ENCODE measurements at places on chromosomes 2 and 18. TPM values are rescaled to one million over a fixed set of nuclear protein-coding genes. Genes with fewer than 3 reads are reported as not detected.

Gene SPP2
- not detected for total RNA-seq

DNA sequence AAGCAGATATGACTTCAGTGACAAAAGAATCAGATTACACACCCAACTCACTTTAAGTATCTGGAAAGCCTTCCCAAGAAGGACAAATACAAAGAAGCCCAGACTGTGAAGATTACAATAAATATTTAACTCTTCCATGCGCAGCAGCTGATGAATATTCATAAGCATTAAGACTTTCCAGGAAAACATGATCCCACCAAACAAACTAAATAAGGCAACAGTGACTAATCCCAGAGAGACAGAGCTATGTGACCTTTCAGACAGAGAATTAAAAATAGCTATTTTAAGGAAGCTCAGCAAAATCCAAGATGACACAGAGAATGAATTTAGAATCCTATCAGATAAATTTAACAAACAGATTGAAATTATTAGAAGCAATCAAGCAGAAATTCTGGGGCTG lies 108.2 kb upstream of the UBE2E3 start:
- no peak overlapping the region for H3K4me3 ChIP-seq
- no peak overlapping the region for H3K27ac ChIP-seq
- no peaks in the 10 kb centered on the region for H3K27me3 ChIP-seq
- peaks cover 3% of the 10 kb centered on the region for H3K36me3 ChIP-seq
- peaks cover 4% of the 10 kb centered on the region for H3K4me1 ChIP-seq

Gene EN1
- not detected for total RNA-seq

GRCh38 chr2:173109253-173110188 lies 33.9 kb downstream of the MAP3K20 start:
- DNase-seq, result no peak
- H3K4me1 ChIP-seq, result peaks cover 49% of the 10 kb centered on the region
- H3K36me3 ChIP-seq, result peaks cover 3% of the 10 kb centered on the region
- peak overlapping the region; percentile 93 for H3K27ac ChIP-seq
- no peak overlapping the region for H3K4me3 ChIP-seq
- no peaks in the 10 kb centered on the region for H3K27me3 ChIP-seq

Gene CPLX4
- total RNA-seq, result not detected

GRCh38 chr2:178448968-178449661 lies 1.9 kb downstream of the PRKRA start:
- no peak for DNase-seq
- H3K27me3 ChIP-seq, result no peaks in the 10 kb centered on the region
- peak overlapping the region; percentile 91 for H3K27ac ChIP-seq
- peaks cover 17% of the 10 kb centered on the region for H3K36me3 ChIP-seq
- H3K4me1 ChIP-seq, result peaks cover 32% of the 10 kb centered on the region

Gene GDF7
- total RNA-seq, result 10.9 TPM

All from chondrocyte (in vitro differentiated cells).